Hindlimb muscle (tissue), 1 donor: ENCODE measurements at places on chromosomes 1 and 21.

- no peak for DNase-seq
These were observed 3.8 kb downstream of the DYRK1A start for GRCh38 chr21:37370152-37371040.

DNA sequence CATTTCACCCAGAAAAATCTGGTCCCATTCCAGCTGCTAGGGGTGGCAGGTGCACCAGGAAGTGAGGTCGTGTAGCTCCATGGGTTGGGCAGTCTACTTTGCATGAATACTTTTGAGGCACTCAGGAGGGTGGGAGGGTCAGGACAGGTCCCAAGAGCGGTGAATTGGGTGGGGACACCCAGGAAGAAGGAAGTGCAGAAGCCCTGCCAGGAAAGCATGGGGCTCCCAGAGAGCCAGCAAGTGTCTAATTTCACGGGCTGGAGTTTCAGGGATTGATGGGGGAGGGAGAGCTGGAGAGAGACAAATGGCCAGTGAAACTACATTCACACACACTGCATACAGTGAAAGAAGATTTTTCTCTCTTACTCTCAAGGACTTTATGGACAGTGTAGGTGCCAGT, 137.8 kb downstream of the GALNT2 start:
- DNase-seq = no peak

DNA sequence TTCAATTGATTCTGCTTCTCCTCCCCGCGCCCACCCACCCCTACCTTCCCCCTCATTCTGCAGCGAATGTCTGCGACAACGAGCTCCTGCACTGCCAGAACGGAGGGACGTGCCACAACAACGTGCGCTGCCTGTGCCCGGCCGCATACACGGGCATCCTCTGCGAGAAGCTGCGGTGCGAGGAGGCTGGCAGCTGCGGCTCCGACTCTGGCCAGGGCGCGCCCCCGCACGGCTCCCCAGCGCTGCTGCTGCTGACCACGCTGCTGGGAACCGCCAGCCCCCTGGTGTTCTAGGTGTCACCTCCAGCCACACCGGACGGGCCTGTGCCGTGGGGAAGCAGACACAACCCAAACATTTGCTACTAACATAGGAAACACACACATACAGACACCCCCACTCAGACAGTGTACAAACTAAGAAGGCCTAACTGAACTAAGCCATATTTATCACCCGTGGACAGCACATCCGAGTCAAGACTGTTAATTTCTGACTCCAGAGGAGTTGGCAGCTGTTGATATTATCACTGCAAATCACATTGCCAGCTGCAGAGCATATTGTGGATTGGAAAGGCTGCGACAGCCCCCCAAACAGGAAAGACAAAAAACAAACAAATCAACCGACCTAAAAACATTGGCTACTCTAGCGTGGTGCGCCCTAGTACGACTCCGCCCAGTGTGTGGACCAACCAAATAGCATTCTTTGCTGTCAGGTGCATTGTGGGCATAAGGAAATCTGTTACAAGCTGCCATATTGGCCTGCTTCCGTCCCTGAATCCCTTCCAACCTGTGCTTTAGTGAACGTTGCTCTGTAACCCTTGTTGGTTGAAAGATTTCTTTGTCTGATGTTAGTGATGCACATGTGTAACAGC, 339.9 kb downstream of the NTNG1 start:
- DNase-seq = no peak

DNA sequence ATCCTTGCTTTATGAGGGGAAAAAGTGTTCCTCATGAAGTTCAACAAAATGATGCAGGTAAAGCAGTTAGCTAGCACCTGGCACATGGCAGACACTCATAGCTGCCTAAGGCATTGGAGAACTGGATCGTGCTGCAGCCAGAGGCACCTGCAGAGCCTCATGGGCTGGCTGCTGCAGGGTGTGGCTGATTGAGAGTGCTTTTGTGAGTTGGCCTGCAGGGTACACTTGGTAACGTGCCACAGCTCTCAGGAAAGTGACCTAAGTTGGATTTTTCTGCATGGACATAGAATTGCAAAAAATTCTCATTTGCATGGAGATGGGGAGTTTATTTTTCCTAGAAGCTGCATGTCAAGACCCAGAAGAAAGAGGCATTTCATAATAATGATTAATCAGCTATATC, 31.6 kb upstream of the IL20 start:
- no peak for DNase-seq

GRCh38 chr1:224217655-224218623, 34.9 kb downstream of the DEGS1 start:
- no peak for DNase-seq

- DNase-seq = no peak
These were observed 644.5 kb downstream of the NPHP4 start for GRCh38 chr1:5347726-5348125.

DNA sequence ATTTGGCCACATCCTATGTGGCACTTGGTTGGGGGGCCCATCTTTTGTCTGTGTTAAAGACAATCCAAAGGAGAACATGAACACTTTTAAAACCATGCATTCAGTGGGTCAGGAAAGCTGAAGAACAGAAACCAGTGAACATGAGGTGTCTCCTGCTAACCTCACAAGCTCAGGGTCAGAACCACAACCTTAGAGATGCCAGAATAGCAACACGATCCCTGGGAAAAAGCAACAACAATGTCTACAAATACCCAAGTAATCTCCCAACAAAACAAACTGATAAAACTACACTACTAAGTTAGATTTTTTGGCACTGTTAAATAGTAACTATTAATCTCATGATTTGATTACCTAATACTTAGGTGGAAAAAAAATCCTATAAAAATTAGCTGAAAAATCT, 34.1 kb upstream of the GNG4 start:
- no peak for DNase-seq

GRCh38 chr1:93552741-93553455, 105.0 kb downstream of the FNBP1L start:
- DNase-seq = no peak

DNA sequence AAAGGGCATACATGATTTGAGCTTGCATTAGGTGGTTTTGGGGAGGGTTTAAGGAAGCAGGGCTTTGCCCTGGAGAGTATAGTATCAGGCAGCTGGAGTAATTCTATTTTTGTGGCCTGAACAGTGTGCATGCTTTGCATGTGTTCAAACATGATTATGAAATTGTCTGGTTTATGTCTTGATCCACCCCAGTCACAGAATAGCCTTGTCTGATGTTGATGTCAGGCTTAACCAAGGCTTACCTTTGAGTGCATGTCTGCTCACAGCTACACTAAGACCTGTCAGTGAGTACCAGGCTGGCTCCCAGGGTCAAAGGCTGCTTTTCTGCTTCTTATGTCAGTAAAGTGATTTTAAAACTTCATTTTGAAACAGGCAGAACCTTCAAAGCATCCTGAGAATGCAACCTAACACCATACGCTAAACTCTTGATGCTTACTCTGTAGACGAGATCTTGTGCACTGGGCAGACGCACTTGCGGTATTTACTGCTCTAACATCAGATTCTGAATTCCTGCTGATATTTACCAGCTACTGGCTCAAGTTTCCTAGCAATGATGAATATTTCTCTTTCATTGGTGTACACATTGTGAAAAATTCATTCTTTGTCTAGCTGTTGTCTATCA, 78.9 kb downstream of the MAP3K21 start:
- DNase-seq = no peak

DNA sequence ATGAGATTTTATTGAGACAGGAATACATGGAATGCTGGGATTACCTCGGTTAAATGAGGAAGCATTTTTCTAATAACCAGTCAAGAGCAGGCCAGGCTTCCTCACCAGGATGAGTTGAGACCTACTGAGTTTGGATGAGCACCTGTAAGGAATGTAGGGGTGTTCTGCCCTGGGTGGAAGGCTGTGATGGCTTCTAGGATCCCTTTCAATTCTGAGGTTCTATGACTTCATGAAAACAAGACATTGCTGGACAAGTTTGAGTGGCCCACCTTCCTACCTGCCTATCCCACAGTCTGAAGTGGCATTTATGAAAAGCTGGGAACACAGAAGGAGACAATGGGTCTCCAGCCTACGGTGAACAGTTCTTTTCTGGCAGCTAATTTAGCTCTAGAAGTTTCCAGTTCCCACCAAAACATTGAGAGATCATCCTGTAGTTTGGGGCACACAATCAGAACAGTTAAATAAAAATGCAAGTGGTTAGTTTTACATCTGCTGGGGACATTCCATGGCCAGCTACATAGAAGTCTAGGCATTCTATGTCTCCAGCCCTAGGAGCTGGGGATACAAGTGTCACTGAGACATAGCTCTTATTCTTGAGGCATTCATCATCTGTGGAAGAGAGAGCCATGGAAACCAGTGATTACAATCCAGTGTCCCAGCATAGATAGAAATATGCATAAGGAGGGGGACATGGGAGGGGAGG, 51.3 kb upstream of the TSPAN2 start:
- no peak for DNase-seq

- no peak for DNase-seq
These were observed 3.3 kb downstream of the MAPKAPK2 start for GRCh38 chr1:206687915-206688442.
